Dermis microvascular lymphatic vessel endothelial cell (primary cell): ENCODE measurements at places on chromosomes 11 and 22. TPM values are rescaled to one million over a fixed set of nuclear protein-coding genes. Genes with fewer than 3 reads are reported as not detected.

- peak; percentile 70 for DNase-seq
Observed at GRCh38 chr11:44110231-44110679, 14.8 kb downstream of the EXT2 start.

GRCh38 chr11:66815646-66816045 lies 27.6 kb upstream of the RCE1 start:
- DNase-seq = peak; percentile 10

GRCh38 chr22:27241430-27242321 lies 559.9 kb downstream of the MN1 start:
- DNase-seq = peak; percentile 51

GRCh38 chr11:16606784-16607674 lies 131.4 kb upstream of the C11orf58 start:
- no peak for DNase-seq

DNA sequence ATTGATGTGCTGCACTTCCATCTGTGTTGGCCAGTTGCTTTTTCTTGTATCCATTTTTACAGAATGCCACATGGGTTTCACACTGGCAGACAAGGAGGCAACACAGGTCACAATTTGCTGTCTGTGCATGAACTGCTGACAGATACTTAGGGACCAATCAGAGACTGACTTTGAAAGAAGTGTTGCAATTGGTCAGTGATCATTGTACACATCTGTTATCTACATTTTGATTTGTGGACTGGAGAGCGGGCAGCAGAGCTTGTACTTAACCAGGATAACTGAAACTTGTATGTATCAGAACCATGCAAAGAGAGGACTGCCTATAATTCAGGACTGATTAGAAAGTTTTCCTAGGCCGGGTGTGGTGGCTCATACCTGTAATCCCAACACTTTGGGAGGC lies 21.8 kb downstream of the PRR5 start:
- no peak for DNase-seq

- no peak for DNase-seq
Observed at GRCh38 chr11:58912124-58912523, 27.2 kb upstream of the GLYATL1 start.

DNA sequence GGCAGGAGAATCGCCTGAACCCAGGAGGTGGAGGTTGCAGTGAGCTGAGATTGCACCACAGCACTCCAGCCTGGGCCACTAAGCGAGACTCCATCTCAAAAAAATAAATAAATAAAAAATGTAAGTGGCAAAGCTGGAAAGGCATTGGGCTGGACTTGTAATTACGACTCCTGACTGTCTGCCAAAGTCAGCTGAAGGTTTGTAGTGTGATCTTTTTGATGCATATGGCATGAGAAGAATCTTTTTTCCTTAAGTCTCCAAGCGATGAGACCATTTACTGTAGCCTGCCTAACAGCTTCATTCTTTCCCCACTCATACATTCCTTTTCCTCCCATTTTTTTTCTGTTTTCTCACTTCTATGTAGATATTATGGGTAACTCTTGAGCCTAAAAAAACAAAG lies 24.8 kb downstream of the CTNND1 start:
- no peak for DNase-seq

DNA sequence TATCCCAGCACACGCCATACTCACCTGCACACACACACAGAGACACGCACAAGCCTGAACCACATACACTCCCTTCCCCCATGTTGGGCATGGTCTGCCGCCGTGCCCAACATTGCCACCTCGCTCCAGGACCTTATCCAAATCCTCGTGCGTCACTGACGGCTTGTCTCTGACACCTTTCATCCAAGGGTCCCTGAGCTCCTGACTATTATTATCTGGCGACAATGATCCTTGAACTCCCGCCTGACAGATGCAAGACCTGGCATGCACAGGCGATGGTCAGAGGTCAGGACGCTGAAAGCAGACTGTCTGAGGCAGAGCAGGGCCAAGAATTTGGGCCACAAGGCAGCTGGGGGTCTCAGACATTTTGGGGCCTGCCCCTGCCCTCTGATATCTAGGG lies 4.2 kb downstream of the MB start:
- no peak for DNase-seq

DNA sequence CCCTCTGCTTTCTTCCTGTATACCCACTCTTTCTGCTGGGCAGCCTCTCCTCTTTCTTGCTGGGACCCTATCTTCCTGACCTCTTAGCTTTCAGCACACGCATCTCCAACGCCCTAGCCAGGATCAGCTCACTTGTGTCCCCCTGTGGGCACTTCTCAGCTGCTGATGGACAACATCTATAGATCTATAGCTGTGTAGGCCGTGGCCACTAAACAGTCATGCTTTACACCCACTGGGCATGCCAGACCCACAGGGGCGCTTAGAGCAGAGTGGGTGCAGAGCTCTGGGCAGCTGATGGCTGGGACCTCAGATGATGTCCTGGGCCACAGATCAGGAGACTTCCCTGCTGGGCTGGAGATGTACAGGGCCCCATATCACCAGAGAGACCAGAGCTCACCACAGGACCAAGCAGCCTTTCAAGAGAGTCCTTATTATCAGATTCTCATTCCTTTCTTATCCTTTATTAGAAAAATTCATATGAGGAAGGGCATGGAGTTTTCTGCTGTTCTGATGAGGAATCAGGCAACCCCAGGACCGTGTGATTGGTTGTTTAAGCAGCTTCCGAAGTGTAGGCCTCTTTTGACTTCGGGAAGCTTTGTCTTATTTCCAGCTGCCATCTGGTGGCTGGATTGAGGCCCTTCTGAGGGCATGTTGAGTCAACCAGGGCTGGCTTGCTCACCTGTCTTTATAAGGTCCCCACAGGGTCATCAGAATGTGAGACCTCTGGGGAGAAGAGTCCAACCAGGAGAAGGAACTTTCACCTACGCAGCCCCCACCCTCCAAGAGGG lies 60.5 kb downstream of the OSBP2 start:
- DNase-seq = peak; percentile 85

DNA sequence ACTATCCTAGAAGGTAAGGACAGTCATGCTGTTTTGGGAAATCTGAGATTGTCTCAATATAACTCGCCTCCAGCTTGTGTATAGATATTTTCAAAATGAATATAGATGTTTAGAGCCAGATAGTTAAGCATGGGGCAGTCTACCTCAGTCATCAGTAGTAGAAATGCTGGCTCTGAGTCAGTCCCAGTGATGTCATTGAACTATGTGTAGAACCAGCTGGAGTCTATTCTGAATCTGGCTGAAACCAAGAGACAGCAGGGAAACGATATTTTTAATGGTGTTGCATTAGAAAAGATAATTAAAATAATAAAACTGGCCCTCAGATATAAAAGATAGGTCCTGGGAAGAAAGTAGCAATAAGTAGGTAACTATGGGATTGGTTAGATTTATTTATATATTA lies 25.9 kb downstream of the PIWIL4 start:
- DNase-seq = no peak

DNA sequence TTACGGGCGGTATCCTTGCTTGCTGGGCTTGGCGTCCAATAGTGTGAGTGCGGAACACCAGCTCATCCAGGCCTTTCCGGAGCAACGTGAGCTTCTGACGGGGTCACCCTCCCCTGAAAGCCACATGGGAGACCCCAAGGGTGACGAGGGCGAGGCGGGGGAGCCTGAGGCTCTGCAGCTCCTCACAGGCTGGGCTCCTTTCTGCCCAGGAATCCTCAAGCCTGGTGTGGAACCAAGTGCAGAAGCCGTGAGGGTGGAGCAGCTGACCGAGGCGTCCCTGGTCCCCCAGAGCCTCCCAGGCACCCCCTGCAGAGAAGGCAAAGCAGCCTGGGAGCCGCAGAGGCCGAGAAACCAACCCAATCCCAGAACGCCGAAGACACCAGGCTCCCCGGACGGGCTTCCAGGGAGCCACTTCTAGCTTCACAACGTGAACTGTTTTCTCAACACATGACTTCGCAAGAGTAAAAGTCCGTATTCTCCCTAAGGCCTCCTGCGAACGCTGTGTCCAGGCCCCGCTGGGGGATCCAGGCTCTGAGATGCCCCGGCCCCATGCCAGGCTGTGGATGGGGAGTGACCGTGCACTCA lies 530.3 kb downstream of the BRD1 start:
- no peak for DNase-seq

DNA sequence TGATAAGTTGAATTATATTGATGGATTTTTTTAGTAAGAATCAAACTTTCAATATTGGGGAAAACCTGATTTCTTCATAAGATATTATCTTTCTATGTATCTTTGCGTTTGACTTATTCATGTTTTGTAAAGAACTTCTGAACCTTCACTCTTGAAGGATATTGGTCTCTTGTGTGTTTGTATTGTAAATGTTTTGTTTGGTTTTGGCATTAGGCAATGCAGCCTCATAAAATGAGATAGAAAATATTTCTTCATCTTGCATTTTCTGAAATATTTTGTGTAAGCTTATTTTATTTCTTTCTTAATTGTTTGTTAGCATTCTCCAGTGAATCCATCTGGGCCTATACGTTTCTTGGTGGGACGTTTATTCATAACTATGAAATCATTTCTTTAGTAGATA lies 271.9 kb downstream of the RAB38 start:
- DNase-seq = no peak

- no peak for DNase-seq
Observed at GRCh38 chr11:110529043-110529442, 99.3 kb downstream of the FDX1 start.

- DNase-seq = no peak
Observed at GRCh38 chr11:125950178-125950490, 4.3 kb downstream of the VSIG10L2 start.

- no peak for DNase-seq
Observed at GRCh38 chr11:19357943-19358342, 117.2 kb upstream of the E2F8 start.

Gene EP300
- 21.2 and 49.6 TPM in 2 replicates for total RNA-seq

Gene ANGPTL5
- total RNA-seq = not detected in 2 replicates

Gene POU2AF2
- total RNA-seq = not detected in 2 replicates

Gene HORMAD2
- total RNA-seq = not detected in 2 replicates

Gene OR52N4
- total RNA-seq = not detected in 2 replicates

Gene CYP2D6
- 0.13 TPM in 2 replicates for total RNA-seq

Gene SLC22A12
- total RNA-seq = not detected in 2 replicates

Gene VPREB1
- not detected in 2 replicates for total RNA-seq

Gene RCOR2
- total RNA-seq = 0.13 TPM in 2 replicates

Gene YWHAH
- 106 and 111 TPM in 2 replicates for total RNA-seq
